ENCODE measurements at places on chromosomes 16 and 17. TPM values are rescaled to one million over a fixed set of nuclear protein-coding genes. Genes with fewer than 3 reads are reported as not detected.
A peak's percentile ranks its signal among the peaks of the same experiment; 100 is the strongest.

- DNase-seq, result peak; percentile 47
Observed at GRCh38 chr16:85114909-85115567, 2.8 kb upstream of the CIBAR2 start.

- DNase-seq, result no peak
Observed at GRCh38 chr16:84919269-84919668, 92.1 kb downstream of the ZDHHC7 start.

DNA sequence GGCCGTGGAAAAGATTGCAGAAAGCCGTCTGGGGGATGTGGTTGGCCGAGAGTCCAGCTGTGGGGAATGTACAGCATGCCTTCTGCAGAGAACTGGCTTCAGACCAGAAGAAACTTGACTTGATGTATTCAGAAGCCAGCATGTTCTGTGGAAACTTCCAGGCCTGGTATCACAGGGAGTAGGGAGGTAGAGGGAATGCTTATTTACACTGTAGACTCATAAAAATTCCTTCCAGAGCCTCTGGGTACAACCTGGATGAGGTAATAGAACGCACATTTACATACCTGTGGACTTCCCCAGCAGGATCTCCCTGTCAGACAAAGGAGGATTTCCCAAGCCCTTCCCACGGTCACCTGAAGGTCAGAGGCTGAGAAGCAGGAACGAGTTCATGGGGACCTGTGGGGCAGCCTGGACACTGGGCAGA, 11.8 kb upstream of the GAS7 start:
- no peak for DNase-seq

DNA sequence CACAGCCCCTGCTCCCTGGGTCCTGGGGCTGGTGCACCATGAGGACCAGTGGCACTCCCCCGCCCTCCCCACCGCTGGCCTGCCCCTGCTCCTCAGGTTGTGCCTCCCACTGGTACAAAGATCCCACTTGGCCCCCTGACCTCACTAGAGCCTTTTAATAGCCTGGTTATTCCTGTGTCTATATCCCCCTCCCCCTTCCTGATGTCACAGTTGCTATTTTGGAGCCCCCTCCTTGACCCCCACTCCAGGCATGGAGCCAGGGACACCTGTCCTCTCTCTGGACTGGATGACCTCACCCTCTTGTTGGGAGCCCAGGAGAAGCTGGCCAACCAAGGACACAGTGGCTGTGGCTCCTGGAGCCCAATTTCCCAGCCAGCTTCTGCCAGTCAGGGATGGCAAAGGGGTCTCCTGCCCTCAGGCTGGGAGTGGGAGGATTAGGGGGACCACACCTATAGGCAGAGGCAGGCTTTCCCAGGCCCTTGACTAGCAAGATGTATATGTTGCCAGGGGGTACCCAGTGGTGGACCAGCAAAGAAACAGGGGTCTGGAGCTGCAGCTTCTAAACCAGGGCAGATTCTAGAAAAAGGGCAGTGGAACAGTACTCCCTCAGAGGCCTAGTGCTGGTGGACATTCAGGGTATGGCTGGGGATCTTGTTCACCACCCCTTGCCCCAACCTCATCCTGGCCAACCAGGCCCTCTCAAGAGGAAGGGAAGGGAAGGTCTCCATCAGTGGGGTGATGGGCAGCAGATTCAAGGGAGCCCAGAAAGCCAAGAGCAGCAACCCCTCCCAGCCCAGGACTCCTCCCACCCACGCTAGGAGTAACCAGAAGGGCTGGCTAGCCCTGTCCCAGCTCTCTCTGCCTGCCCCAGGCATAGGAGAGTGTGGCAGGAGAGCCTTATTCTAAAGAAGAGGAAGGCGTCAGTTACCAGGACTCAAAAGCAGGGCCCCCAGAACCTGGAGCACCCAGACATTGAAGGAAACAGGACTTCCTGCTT, 10.9 kb downstream of the HDAC5 start:
- no peak for DNase-seq

GRCh38 chr16:50467943-50468748, 80.0 kb upstream of the NKD1 start:
- no peak for DNase-seq

DNA sequence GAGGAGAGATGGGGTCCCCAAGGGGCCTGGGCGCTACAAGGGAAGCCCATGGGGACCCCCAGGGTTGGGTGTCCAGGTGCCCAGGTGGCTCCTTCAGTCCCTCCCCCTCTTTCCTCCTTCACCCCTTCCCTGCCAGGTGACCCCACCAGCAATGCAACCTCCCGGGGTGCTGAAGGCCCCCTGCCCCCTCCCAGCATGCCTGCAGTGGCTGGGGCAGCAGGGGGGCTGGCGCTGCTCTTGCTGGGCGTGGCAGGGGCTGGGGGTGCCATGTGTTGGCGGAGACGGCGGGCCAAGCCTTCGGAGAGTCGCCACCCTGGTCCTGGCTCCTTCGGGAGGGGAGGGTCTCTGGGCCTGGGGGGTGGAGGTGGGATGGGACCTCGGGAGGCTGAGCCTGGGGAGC, 4.0 kb downstream of the EFNB3 start:
- DNase-seq, result no peak

DNA sequence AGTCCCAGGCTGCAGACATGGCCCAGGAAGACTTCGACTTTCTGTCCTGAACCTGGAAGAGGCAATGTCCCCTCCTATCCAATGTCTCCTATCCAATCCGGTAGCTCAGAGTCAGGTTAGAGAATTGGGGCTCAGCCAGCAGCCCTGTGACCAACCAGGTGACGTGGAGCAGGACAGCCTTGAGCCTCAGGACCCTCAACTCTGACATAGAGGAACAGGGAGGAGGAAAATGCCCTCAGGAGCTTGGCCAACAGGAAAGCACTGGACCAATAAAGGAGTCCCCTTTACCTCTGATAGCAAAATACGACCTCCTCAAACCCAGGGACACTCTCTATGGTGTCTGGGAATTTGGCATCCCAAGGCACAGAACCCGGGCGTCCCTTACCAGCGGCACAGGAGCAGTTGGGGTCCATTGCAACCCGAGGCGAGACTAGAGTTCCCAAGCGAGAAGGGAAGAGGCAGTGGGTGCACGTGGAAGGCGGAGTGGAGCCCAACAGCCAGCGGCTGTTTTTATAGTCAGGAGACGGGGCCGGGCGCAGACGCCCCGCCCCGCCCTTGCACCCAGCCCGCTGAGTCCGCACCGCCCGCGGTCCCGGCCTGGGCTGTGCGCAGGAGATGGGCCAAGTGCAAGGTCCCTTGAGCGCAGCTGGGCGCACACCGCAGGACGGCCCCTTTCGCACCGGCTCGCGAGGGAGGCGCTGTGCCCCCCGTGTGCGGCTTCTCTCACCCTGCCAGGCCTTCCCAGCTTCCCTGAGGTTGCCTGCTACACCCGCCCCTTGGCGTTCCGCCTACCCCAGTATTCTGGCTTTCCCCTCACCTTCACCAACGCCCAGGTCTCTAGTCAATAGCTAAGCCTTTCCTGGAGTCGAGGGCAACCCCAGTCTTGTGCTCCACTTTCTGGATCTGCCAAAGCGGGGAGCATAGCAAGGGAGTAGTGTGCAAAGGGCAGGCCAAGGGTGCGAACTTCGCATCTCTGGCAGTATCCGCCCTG, at the start of gene MT1G:
Gene MT1G (minus strand): TSS at position 485 of the 991 bp plus-strand sequence. CDS start 72 bp downstream, at position 413.
- no peak for DNase-seq

DNA sequence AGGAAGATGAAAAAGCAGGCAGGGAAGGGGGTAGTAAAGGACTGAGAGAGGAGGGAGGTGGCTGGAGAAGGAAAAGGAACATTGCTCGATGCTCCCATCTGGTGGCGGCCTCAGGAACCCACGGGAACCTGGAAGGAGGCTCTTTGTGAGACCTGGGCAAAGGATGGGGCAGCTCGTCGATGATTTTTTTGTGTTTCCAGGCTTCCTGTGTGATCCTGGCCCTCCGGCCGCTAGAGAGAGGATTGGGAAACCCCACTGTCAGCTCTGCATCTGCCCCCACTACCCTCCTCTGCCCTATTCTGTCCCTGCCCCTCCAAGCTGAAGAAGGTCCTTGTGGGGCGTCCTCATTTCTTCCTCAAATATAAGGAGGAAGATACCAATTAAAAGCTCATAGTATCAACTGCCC, 6.6 kb downstream of the WFIKKN2 start:
- peak; percentile 39 for DNase-seq

DNA sequence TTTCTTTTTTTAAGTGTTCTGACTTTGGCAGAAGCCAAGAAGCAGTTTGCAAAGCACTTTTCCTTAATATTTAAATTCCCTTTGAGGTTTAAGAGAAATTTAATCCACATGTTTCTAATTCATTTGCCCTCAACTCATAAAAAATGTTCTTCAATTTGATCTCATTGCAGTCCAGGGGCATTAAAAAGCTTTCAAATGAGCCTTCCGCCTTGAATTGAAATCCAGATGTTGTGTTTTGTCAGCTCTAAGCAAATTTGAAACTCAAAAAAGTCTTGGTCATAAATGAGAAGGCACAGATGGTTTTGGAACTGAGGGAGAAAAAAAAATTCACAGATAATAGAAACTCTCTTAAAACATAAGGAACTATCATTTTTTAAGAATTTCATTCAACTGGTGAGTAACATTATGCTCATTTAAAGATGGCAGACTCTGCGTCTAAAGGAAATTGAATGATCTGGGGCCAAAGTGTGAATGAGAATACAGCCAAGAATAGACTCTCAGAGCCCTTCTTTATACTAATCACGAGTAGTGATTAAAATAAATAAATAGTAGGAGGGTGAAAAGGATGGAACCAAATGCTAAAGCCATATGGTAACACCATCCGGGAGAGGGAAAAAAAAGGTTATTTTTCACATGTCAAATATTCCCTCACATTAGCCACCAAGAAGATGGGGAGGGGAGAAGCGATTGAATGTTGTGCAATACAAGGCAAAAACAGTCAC, 1304.7 kb downstream of the CDH8 start:
- no peak for DNase-seq

GRCh38 chr16:24367186-24367710, 111.1 kb downstream of the CACNG3 start:
- no peak for DNase-seq

GRCh38 chr17:44304651-44305050, 3.8 kb upstream of the RUNDC3A start:
- DNase-seq, result no peak

GRCh38 chr17:40417258-40417608, 463 bp downstream of the TOP2A start:
- DNase-seq, result no peak

GRCh38 chr17:2250140-2251095, 53.2 kb downstream of the SMG6 start:
- DNase-seq, result peak; percentile 73

- no peak for DNase-seq
Observed at GRCh38 chr17:79927688-79928501, 88.7 kb upstream of the CBX4 start.

- DNase-seq, result no peak
Observed at GRCh38 chr17:64223283-64223682, 39.8 kb downstream of the TEX2 start.

ATP2C2 gene
- total RNA-seq, result not detected

MMP15 gene
- total RNA-seq, result 0.85 TPM

SLC22A31 gene
- total RNA-seq, result 2.5 TPM

AATF gene
- total RNA-seq, result 60.8 TPM

KRTAP2-3 gene
- not detected for total RNA-seq

KLHL11 gene
- 15.2 TPM for total RNA-seq

ITGB3 gene
- not detected for total RNA-seq

CBX1 gene
- 56.7 TPM for total RNA-seq

KLHL36 gene
- 47.8 TPM for total RNA-seq

GNAO1 gene
- total RNA-seq, result 3.7 TPM

PPM1E gene
- total RNA-seq, result not detected

KRTAP29-1 gene
- not detected for total RNA-seq

OR2C1 gene
- not detected for total RNA-seq

C17orf113 gene
- total RNA-seq, result 0.10 TPM

NPIPA3 gene
- total RNA-seq, result 3.1 TPM

SEBOX gene
- not detected for total RNA-seq

SOX15 gene
- 0.45 TPM for total RNA-seq

PDE6G gene
- 1.3 TPM for total RNA-seq
